ENCODE measurements at places on chromosomes 5 and 9.

- DNase-seq, result no peak
Observed at GRCh38 chr9:33464045-33464636, 9.6 kb downstream of the NOL6 start.

GRCh38 chr5:60366489-60366888 is 333.5 kb downstream of the DEPDC1B start:
- no peak for DNase-seq

DNA sequence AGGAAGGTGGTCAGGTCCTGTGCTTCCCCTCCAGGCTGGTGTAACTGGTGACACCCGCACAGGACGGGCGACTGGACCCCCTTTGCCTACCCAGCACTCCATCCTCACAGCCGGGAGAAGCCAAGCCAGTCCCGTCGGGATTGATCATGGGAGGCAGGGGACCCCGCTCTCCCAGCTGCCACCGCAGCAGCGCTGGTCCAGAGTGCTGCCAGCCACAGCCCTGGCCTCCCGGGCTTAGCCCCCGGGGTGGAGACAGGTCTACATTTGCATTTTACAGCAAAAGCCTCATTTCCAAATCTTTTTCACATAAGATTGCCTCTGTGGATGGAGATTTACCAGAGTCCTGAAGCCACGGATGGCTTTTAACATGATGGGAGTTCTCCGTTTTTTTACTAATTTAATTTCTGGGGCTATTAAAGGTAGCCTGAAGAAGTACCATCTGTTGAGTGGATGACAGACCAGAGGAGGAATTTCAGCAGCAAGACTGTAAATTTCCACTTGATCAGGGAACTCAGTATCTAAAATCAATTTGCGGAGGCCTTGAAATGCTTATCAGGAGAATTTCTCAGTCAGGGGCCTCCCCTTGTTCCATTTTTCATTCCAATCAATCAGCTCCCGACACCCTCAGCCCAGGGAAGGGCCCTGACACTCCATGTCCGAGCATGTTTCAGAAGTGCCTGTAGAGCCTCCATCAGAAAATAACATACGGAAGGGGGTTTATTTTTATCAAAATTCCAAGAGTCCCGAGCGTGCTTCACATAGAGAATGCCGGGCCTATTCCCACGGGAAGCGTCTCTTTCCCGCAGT is 80.6 kb downstream of the OLFM1 start:
- DNase-seq, result no peak

- DNase-seq, result no peak
Observed at GRCh38 chr5:157915638-157916037, 56.7 kb upstream of the CLINT1 start.

DNA sequence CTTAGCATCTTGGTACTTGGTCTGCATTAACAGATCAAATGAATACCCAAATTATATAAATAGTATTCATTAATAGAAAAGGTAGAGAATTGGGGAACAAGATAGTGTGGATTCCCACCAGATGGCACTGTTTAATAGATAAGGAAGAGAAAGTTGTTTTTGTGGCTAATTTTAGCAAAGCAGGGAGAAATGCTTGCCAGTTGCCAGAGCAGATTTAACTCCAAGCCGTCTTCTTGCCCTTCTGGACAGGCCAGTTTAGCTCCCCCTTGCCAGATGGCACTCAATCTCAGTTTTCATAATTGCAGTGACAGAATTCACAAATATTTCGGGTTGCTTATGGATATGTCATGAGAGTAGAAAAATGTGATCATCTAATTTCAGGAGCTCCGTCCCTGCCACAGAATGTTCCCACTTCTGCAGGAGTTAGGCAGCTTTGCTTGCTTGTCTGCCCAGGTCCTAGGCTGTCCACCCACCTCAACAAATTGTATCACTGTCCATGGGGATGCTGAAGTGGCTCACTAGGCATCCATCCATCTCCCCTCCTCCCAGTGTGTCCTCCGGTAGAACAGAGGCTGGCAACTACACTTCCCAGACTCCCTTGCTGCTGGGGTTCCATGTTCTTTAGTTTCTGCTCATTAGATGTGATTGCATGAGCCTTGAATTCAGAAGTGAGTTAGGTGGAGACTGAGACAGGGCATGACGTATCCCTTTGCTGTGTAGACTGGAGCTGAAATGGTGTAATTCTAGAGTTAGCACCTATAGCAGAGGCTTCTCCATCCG is 11.8 kb upstream of the HEXB start:
- DNase-seq, result no peak

DNA sequence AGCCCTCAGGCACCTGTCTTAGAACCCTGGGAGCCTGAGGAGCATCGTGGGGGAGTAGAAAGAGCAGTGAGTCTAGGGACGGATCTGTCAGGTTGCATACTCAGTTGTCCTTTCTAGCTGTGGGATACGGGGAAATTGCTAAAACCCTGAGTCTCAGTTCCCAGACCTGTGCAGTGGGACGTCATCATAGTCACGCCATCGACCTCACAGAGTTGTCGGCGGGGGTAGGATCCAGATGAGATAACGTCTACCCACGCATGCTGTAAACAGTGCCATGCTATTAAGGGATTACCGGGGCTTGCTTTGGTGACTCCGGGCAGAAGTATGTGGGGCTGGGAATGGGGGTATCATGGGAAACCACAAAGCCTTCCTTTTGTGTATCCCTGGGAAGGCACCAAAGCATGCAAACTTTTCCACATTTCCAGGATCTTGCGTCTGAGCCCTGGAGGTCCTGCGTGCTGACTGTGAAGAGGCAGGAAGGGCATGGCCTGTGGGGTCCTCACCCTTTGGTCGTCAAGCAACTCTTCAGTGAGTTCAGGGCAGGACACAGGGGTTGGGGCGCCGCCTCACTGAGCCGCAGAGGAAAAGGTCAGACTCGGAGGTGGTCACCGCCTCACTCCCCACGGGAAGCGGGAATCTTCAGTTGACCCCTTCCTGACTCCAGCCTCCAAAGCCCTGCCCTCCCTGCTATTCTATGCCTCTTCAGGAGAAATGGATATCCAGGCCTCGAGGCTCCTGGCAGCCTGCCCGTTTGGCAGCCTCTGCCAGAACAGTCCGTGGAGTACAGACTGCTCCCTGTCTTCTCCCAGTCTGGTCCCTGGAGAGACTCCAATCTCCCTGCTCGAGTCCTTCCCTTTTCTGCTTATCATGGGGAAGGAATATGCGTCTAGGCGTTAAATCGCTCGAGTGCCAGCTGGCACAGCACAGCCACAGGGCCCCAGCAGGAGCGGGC is 186.8 kb upstream of the KLF9 start:
- DNase-seq, result no peak

DNA sequence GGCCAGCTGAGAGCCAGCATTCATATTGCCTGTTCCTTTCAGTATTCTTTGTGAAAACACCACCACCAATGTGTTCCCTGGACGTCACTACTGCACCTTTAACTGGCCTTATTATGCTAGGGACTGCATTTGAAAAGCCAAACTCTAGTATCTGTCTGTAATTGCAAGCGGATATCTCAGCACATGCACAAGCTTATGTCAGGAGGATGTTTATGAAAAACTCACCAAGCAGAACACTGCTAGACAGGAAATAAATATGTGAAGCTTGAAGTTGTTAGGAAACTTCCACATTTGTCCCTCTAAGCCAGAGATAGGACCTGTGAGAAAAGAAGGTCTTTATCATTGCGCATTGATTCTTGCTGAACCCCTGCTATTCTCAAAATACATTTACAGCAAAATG is 135.4 kb upstream of the CCDC152 start:
- DNase-seq, result no peak

- no peak for DNase-seq
Observed at GRCh38 chr5:150502106-150502505, 5.8 kb upstream of the NDST1 start.

GRCh38 chr9:99873531-99873930 is 32.9 kb upstream of the STX17 start:
- no peak for DNase-seq

DNA sequence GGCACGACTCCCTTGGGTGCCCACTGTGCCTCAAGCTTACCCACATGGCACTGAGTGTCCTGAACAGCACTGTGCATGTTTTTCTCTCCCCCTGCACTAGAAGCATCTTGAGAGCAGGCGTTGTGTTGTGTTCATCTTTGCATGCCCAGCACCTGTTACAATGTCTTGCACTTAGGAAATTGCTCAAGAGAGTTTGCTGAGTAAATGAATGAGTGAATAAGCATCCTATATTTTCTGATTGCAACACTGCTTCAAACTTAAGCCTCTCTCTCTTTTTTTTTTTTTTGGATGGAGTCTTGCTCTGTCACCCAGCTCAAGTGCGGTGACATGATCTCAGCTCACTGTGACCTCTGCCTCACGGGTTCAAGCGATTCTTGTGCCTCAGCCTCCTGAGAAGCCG is 94.5 kb downstream of the LMNB1 start:
- DNase-seq, result no peak

DNA sequence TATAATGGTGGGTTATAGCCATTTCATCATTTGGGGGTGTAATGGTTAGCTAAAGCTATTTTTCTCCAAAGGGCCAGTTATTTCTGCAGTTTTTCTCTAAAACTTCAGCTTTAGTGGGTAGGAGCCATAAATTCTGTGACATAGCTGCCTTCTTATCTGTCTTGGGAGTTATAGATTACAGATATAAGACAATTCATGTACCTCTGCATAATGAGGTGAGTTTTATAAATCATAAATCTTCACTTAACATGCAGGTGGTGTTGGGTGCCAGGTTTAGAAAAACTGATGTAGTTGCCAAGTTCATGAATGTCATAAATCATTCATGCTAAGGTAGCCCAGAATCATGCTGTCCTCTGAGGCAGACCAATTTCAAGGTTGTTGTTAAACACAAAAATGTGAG is 10.0 kb upstream of the HSPA9 start:
- no peak for DNase-seq

- no peak for DNase-seq
Observed at GRCh38 chr9:107587191-107587963, 97.8 kb upstream of the KLF4 start.

- no peak for DNase-seq
Observed at GRCh38 chr9:72958485-72959281, 5.8 kb upstream of the ALDH1A1 start.

DNA sequence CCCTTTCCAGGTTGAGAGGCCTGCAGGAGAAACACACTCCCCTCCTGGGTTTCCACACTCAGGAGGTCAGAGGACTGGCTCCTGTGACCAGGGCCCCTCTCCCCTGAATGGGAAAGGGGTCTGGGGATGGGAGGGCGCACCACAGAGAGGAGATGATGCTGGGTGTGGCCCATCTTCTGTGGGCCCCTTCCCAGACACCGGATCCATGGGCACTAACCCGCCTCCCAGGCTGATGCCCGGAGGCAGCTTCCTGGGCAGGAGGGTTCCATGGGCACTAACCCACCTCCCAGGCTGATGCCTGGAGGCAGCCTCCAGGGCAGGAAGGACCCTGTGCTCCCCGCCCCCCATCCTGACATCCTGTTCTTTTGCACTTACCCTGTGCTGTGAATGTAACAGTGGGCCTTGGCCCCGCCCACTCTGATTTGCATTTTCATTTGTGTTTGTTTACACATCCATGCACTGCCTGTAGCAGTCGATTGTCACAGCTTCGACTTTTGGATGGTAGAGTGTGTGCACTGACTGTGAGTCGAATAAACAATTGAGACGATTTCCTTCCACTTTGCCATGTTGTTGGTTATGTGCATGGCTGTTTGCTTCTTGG is 9.3 kb upstream of the DOLPP1 start:
- DNase-seq, result peak; percentile 52

GRCh38 chr5:134490925-134491271 is 34.6 kb upstream of the JADE2 start:
- no peak for DNase-seq

DNA sequence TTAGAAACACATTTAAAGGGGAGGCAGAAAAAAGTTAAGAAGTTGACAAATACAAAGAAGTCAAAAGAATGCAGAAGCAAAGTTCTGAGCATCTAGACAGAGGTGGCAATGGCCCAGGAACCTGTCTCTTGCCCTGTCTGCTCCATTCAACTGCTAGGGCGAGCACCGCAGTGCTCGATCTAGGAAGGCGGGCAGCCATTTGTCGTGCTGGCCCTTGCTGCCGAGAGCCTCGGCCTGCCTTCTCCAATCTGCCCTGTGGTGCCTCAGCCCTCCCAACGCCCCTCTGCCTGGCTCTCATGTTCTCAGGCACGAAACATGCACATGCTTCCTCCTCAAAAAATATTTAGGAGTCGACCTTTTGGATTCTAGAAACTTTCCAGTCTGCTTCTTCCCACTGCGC is 42.2 kb downstream of the DDX31 start:
- no peak for DNase-seq

DNA sequence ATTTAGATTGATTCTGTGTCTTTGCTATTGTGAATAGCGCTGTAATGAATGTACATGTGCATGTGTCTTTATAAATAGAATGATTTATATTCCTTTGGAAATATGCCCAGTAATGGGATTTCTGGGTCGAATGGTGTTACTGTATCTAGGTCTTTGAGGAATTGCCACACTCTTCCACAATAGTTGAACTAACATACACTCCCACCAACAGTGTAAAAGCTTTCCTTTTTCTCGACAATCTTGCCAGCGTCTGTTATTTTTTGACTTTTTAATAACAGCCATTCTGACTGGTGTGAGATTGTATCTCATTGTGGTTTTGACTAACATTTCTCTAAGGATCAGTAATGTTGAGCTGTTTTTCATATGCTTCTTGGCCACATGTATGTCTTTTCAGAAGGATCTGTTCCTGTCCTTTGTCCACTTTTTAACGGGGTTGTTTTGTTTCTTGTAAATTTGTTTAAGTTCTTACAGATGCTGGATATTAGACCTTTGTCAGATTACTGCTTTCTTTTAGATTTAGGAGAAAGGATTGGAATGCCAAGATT is 125.0 kb upstream of the NR5A1 start:
- no peak for DNase-seq

DNA sequence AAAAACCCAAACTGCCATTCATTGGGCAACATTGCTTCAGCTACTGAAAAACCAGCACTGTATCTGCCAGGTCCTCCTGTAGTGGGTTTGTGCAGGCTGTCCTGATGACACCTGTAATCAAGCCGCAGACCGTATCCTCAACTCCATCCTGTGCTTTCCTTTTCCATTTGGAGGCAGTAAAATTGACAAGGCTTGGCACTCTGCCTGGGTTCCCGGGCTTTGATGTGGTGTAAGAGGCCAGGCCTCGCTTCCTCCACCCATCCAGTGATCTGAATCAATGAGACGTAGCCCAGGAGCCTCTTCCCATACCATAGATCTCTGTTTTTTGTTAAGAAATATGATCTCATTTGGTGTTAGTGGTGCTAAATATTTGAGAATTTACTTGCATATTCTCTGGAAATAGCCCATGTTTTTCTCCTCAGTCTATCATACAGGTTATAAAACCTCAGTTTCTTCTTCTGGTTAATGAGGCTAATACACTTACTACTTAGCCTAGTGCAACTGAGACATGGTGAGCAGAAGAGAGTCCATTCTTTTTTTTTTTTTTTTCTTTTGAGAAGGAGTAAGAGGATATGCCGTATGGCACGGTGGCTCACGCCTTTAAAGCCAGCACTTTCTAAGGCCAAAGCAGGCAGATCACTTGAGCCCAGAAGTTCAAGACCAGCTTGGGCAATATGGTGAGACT is 34.8 kb downstream of the LSM11 start:
- no peak for DNase-seq

- DNase-seq, result no peak
Observed at GRCh38 chr9:36306471-36307306, 48.4 kb upstream of the GNE start.
